ENCODE measurements at places on chromosomes 4 and X.

GRCh38 chr4:47606482-47606881, 121.4 kb downstream of the ATP10D start:
- no peak for DNase-seq

DNA sequence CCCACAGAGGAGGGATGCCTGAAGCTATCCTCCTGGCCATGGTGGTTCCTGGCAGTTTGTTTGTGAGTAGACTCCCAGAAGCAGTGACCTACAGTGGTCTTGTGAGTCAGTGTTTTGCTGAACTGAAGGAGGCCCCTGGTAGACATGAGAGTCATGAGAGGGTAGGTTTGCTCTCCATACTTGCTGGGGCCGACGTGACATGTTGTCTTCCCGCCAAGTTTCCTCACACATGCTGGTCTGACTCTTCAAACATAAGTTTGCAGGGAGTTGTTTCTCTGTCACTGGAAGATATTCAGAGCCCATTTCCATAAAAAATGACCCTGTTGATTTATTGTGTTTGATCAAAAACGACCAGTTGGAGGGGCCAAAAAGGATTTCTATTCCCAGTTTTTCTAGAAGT, 131.1 kb upstream of the SCML1 start:
- no peak for DNase-seq

DNA sequence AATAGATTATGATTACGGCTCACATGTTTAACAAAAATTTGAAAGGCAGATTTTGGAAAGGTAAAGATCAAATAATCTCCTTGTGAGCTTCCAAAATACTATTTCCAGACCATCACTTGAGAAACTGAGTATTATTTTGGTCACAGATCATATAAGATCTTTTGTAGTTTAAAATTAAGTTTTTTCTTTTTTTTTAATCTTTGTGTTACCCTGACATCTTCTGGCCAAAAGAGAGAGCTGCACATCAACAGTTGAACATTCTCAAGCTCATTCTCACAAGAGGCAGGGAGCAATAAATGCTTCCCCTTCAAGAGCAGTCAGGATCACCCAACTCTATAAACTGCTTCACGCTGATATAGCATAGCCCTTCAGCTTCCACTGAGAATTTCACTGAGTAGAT, 15.9 kb downstream of the TMEM192 start:
- no peak for DNase-seq

GRCh38 chr4:97349468-97350186, 793.6 kb downstream of the STPG2 start:
- no peak for DNase-seq

GRCh38 chr4:33149658-33150524, 2429.7 kb downstream of the PCDH7 start:
- no peak for DNase-seq

- DNase-seq = no peak
These were observed 3.6 kb upstream of the RENBP start for GRCh38 chrX:153948002-153948466.
